Hematopoietic multipotent progenitor cell treated with erythropoietin and hydrocortisone succinate and interleukin-3 and kit ligand, for 15 days (in vitro differentiated cells): ENCODE measurements at places on chromosomes 5 and 9.

GRCh38 chr5:24351285-24351684 lies 293.5 kb downstream of the CDH10 start:
- no peak for DNase-seq

DNA sequence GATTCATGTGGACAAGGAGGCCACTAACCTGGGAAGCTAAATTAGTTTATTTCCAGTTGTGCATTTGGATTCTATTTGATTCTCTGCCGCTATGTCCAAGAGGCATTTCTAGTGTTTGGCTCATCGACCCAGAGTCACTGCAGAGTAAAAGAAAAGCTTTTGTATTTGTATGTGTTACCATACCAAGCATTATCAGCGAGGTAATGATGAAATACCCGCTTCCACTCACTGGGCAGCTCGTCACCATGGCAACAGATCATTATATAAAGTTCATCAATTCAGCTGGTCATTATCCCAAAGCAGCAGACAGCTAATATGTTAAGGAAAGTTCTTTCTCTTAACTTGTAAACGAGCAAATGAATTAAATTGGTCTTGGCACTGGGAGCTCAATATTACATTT lies 380.3 kb downstream of the SEMA5A start:
- no peak for DNase-seq

GRCh38 chr5:158943057-158943456 lies 156.7 kb downstream of the EBF1 start:
- no peak for DNase-seq

- no peak for DNase-seq
These were observed 386.8 kb upstream of the CHD1 start for GRCh38 chr5:99315413-99316183.

GRCh38 chr5:143398451-143399237 lies 4.8 kb downstream of the NR3C1 start:
- DNase-seq = no peak

DNA sequence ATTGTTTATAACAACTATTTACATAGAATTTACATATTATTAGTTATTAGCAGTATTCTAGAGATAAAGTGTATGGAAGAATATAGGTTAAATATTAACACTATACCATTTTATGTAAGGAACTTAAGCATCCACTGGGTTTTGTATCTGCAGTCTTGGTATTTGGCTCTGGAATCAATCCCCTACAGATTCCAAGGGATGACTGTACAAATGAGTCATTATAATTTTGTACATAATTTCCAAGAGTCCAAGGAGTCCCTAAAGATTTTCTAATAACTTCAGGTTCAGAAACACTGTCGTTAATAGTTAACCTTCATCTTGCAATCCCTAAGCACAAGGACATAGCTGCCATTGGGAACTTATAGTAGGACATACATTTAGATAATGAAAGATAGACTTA lies 254.8 kb upstream of the PDE4D start:
- DNase-seq = no peak

DNA sequence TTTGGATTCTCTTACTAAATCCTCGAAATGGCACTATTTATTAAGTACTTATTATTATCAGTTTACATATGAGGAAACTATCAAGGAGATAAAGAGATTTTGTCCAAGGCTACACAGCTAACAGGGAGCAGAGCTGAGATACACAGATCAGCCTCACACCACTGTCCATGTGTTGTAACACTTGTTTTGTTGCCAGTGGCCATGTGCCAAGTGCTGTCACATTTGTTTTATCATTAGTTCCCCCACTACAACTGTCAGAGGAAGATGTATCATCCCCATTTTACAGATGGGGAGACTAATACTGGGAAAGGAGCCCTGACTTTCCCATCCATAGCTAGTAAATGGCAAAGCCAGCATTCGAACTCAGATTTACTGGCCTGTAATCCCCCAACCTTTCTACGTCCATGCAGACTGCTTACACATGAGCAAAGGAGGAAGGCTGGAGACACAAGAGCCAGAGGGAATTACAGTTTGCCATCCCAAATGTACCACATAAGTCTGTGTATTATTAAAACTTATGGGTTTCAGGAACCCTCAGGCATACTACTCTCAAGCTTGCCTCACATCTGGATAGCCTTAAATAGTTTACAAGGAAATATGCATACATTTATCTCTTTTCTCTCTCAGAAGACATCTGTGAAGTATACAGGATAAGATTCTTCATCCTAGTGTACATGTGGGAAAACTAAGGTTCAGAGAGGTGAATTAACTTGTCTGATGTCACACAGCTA lies 25.1 kb downstream of the PAPPA start:
- no peak for DNase-seq

DNA sequence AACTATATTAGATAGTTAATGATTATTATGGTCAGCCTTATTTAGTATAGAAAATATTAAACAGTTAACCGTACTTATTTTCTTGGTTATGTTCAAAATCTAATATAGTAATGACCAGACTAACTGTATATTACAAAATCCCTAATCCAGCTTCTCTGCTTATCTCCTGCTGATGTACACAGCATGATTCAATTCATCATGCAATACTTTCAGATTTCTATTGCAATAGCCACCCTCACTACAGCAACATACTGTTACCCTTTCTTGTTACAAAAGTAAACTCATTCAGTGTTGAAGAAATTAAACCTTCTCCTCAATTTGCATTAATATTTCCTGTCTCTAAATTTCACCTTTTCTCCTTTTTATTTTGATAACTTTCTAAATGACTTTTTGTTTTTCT lies 1375.0 kb upstream of the NUDT12 start:
- DNase-seq = no peak

- DNase-seq = no peak
These were observed 50.9 kb upstream of the FAM169A start for GRCh38 chr5:74916831-74917710.
